Activated B cell treated with CpG ODN at 0.5 μM for 24 hours (primary cell): ENCODE measurements at places on chromosomes 1 and 21.

- H3K4me3 ChIP-seq, result no peak overlapping the region
- H3K27me3 ChIP-seq, result peaks cover 10% of the 10 kb centered on the region
- H3K36me3 ChIP-seq, result no peaks in the 10 kb centered on the region
- H3K27ac ChIP-seq, result no peak overlapping the region
- H3K4me1 ChIP-seq, result no peaks in the 10 kb centered on the region
These were observed 7.9 kb downstream of the TCHH start for GRCh38 chr1:152107031-152107983.

- peaks cover 48% of the 10 kb centered on the region for H3K36me3 ChIP-seq
- H3K4me1 ChIP-seq, result peaks cover 17% of the 10 kb centered on the region
- DNase-seq, result no peak
- H3K27me3 ChIP-seq, result no peaks in the 10 kb centered on the region
- H3K27ac ChIP-seq, result no peak overlapping the region
- no peak overlapping the region for H3K4me3 ChIP-seq
These were observed 6.4 kb downstream of the SSBP3 start for GRCh38 chr1:54399765-54400164.

GRCh38 chr1:218613105-218613504 is 268.0 kb downstream of the TGFB2 start:
- H3K27me3 ChIP-seq, result no peaks in the 10 kb centered on the region
- no peak for DNase-seq
- H3K4me3 ChIP-seq, result no peak overlapping the region
- no peaks in the 10 kb centered on the region for H3K36me3 ChIP-seq

DNA sequence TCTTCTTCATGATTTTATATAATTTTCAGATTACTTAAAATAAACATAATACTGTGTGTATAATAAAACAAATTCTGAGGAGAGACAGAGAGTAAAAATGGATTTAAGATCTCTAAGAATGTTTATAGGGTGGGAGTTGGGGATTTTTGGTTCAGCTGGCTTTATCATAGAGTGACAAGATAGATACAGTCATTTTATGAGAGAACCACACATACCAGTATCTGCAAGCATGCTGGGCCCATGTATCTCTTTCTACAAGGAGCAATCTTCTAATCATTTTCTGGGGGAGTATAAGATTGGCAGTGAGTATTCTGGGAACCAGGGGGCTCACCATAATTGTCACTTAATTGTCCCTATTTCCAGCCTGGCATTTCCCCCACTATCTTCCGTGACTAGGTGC is 64.3 kb upstream of the DUSP10 start:
- H3K27me3 ChIP-seq, result no peaks in the 10 kb centered on the region
- H3K36me3 ChIP-seq, result no peaks in the 10 kb centered on the region
- DNase-seq, result no peak
- H3K27ac ChIP-seq, result peak overlapping the region; percentile 74

DNA sequence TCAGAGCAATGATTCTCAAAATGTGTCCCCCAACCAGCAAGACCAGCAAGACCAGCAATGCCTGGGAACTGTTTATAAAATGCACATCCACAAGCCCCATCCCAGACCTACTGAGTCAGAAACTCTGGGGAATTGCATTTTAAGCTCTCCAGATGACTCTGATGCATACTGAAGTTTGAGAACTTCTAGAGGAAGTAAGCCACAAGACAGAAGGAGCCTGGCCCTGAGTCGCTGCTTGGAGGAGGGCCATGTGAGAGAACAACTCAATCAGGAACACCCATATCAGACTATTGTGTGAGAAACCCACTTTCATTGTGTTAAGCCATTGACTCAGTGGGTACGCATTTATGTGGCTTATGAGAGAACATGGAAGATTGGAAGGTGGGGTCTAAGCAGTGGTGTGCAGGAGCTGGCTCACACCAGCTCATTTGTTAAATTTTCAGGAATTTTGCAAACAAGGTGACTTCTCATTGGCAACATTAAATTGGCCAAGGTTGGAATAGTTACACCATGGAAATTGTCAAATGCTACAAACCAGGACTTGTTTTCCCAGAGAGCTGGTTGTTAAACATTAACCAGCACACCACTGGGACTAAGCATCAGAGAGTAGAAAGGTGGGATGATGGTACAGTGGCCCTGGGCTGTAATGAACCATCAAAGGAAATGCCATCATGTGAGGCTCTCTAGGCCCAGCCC is 38.9 kb downstream of the ATP1A1 start:
- H3K4me1 ChIP-seq, result peaks cover 9% of the 10 kb centered on the region
- H3K27me3 ChIP-seq, result no peaks in the 10 kb centered on the region
- peaks cover 13% of the 10 kb centered on the region for H3K36me3 ChIP-seq
- H3K27ac ChIP-seq, result no peak overlapping the region
- no peak overlapping the region for H3K4me3 ChIP-seq

DNA sequence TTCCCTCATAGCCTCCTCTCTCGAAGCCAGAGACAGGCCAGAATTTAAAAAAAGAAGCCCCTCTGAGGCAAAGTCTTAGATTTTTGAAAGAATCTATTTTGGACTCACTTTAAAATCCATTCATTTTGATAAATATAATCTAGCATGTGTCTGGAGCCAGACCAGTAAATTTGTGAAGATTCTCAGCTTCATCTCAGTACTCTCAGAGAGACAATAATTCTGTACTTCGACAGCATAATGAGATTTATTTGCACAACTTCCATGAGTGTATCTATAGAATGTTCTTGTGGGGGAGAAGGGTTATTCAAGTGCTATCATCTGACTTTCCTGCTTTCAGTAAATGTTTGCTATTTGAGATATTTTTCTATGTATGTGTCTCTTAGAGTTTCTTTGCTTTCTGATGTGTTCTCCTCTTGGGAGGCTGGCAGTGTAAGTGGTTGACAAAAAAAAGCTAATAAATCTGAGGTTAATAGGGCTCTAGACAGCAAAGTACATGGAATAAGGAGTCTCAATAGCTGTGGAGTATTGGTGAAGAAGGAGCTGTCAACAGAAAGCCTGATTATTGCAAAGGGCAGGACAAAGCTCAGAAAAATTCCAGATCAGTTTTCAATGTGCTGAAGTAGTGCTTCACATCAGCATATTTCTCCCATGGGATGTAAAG is 223.0 kb downstream of the PTBP2 start:
- no peak for DNase-seq
- no peaks in the 10 kb centered on the region for H3K4me1 ChIP-seq
- no peaks in the 10 kb centered on the region for H3K27me3 ChIP-seq
- H3K4me3 ChIP-seq, result no peak overlapping the region
- no peaks in the 10 kb centered on the region for H3K36me3 ChIP-seq

GRCh38 chr1:42973286-42973685 is 14.6 kb upstream of the SLC2A1 start:
- no peaks in the 10 kb centered on the region for H3K4me1 ChIP-seq
- H3K36me3 ChIP-seq, result peaks cover 14% of the 10 kb centered on the region
- H3K4me3 ChIP-seq, result no peak overlapping the region
- no peak for DNase-seq

DNA sequence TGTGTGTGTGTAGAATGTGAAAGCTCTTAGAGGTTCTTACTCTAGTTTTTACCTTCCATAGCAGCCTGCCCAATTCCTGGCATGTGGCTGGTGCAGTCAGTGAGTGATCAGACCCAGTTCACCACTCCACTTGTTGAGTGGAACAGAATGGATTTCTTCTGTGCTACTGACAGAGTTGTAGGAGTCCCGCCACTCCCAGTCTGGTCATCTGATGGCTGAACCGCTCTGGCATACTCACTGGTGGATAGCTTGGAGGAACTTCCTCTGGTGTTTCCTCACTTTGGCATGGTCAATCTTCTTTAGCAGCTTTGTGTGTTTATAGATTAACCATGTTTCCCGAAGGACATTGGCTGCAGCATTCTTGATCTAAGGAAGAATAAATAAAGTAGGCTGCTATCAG is 106.7 kb upstream of the ADAR start:
- H3K36me3 ChIP-seq, result no peaks in the 10 kb centered on the region
- no peak for DNase-seq
- H3K27ac ChIP-seq, result no peak overlapping the region
- no peak overlapping the region for H3K4me3 ChIP-seq

DNA sequence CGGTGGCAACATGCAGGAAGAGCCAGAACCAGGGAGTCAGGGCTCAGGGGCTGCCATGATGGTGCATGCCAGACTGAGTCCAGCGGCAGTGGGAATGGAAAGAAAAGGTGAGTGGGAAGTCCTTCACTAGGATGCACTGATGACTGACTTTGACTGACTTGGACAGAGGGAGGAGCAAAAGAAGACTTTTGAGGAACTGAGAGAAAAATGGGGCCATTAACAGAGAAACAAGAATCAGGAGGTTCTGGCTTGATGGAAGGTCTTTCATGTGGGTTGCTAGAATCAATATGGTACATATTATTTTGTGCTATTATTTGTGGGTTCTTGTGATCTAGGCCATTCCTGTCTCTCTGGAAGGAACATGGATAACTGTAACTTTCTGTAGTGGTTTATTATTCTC is 454.6 kb upstream of the PROX1 start:
- H3K36me3 ChIP-seq, result no peaks in the 10 kb centered on the region
- no peak overlapping the region for H3K4me3 ChIP-seq
- no peak overlapping the region for H3K27ac ChIP-seq
- H3K27me3 ChIP-seq, result no peaks in the 10 kb centered on the region
- DNase-seq, result no peak
- no peaks in the 10 kb centered on the region for H3K4me1 ChIP-seq

DNA sequence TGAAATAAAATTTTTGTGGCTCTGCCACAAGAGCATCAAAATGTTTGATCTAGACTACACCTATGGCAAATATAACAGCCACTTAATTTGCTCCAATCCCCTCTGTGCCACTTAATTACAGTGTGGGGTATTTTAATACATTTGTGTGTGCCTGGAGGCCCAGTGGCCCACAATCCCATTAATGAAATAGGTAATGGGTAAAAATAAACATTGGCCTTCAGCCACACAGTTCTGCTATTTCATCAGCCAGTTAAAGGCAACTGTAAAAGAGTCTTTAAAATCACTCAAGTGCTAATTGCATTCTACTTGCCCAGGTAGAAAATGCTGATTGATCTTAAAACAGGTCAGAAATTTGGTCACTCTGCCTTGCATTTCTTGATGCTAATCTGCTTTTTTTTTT is 151.6 kb upstream of the UBE2U start:
- H3K4me1 ChIP-seq, result no peaks in the 10 kb centered on the region
- no peak overlapping the region for H3K27ac ChIP-seq
- no peaks in the 10 kb centered on the region for H3K36me3 ChIP-seq
- no peaks in the 10 kb centered on the region for H3K27me3 ChIP-seq
- no peak for DNase-seq

DNA sequence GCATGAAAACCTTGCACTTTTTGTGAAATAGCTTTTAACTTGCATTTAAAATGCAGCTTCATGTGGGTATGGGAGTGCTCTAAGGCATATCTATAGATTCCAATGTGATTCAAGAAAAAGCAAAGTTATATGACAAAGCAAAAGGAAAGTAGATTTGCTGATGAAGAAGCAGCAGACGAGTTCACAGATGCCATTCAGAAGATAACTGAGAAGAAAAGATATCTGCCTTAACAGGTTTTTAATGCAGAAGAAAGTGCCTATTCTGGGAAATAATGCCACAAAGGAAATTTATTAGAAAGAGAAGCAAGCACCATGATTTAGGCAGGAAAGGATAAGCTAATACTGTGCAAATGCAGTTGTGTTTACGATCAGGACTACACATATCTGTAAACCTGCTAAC is 68.1 kb downstream of the PHTF1 start:
- H3K4me3 ChIP-seq, result no peak overlapping the region
- no peak for DNase-seq
- no peaks in the 10 kb centered on the region for H3K27me3 ChIP-seq
- H3K36me3 ChIP-seq, result peaks cover 23% of the 10 kb centered on the region

DNA sequence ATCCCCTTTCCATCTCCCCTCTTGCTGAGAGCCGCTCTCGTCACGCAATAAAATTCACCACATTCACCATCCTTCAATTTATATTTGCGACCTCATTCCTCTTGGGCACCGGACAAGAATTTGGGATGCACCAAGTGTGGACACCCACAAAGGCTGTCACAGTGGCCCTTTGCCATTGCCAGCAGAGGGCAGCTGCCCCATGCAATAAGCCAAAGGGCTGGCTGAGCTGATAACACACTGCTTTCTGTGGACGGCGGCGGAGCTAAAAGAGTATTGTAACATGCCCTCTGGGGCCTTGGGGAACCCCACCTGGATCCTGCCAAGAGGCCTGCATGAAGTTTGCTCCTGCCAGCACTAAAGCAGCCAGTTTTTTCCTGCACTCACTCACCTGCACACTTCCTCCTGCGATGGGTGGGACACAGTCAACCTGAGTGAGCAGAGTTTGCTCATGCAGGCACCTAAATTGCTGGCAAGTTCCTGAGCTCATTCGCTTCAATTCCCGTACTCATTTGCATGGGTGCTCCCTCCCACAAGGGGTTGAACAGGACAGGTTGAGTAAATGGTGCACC is 792.3 kb upstream of the ADAMTS5 start:
- H3K4me1 ChIP-seq, result no peaks in the 10 kb centered on the region
- DNase-seq, result no peak
- H3K27ac ChIP-seq, result no peak overlapping the region
